ENCODE measurements at places on chromosomes 2 and 18.

DNA sequence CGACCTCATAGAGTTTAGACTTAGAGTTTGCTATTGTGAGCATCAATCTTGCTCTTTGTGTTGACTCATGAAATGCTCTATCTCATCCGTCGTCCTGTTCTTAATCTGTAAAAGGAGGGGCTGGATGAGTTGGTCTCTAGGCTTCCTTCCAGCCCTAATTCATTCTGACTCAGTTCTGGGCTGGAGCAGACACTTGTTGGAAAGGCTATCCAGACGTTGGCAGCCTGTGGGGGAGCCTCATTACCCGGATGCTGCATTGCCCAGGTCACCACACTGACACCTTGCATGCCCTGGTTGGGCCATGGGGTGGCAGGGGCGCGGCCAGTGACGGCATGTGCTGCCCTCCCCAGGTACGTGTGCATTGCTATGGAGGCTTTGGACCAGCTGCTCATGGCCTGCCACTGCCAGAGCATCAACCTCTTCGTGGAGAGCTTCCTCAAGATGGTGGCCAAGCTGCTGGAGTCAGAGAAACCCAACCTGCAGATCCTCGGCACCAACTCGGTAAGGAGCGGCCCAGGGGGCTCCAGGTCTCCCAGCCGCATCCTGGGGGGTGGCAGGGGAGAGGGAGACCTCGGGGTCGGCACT, 61.5 kb downstream of the EFR3B start:
- no peak for DNase-seq

DNA sequence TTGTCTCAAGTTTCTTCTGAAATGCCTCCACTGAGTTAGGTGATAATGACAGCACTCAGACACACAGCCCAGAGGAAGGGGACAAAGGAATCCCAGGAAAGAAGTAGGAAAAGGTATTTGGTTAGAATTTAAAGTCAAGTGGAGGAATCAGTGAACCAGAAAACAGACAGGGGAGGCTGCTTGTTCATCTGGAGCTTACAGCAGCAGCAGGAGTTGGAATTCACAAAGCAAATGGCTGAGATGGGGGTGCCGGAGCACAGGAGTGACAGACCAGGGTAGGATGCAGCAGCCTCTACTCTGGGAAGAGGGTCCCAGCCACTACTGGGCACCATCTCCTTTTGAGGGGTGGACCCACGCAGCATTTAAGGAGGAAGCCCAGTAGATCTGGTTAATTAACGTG, 104.8 kb downstream of the ST6GAL2 start:
- no peak for DNase-seq

DNA sequence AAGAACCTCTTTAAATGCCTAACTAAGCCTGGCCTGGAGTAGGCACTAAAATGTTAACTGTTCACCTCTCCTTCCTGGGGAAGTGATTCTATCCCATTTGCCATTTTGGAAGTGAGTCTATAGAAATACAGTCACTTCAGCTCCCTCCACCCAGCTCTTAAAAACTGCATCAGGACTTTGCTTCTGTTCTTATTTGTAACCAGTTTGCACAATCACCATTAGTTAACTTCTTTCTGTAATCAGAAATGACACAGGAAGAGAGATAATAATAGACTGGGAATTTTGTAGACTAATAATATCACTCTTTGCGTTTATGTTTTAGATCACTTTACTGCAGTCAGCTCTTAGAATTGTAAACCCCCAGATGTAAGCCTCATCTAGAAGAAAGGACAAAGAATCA, 16.0 kb upstream of the MARCO start:
- no peak for DNase-seq

DNA sequence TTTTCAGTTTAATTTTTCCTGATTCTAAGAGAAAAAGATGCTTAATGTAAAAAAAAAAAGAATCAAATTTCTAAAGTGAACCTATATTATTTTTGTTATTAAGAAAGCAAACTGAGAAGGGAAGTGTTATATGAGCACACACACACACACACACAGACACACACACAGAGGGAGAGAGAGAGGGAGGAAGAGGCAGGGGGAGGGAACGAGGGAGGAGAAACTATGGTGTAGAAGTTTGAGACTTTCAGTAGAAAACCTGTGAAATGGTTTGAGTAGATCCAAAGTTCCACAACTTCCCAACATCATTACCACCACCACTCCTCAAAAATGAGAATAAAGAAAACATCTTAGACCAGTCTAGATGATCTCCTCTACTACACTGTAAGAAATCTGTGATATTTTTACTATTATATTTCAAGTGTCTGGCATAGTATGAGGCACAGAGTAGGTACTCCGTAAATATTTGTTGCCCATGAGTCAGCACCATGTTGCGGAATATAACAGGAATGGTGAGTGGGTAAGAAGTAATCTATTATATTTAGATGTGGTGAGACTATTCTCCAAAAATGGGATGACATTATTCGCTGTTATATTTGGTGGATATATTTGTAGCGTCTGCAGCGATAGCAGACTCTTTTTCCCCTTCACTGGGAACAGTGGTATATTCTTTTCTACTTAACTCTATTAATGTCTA, 149.4 kb upstream of the DNMT3A start:
- no peak for DNase-seq
